CD4-positive, alpha-beta T cell (primary cell): ENCODE measurements at places on chromosomes 5 and 9.
A peak's percentile ranks its signal among the peaks of the same experiment; 100 is the strongest.

- peak overlapping the region; percentile 5 for H3K4me3 ChIP-seq
- H3K4me1 ChIP-seq, result peaks cover 4% of the 10 kb centered on the region
- peaks cover 61% of the 10 kb centered on the region for H3K27me3 ChIP-seq
- no peak for DNase-seq
Observed at GRCh38 chr9:106864373-106865143, 1.6 kb downstream of the ZNF462 start.

DNA sequence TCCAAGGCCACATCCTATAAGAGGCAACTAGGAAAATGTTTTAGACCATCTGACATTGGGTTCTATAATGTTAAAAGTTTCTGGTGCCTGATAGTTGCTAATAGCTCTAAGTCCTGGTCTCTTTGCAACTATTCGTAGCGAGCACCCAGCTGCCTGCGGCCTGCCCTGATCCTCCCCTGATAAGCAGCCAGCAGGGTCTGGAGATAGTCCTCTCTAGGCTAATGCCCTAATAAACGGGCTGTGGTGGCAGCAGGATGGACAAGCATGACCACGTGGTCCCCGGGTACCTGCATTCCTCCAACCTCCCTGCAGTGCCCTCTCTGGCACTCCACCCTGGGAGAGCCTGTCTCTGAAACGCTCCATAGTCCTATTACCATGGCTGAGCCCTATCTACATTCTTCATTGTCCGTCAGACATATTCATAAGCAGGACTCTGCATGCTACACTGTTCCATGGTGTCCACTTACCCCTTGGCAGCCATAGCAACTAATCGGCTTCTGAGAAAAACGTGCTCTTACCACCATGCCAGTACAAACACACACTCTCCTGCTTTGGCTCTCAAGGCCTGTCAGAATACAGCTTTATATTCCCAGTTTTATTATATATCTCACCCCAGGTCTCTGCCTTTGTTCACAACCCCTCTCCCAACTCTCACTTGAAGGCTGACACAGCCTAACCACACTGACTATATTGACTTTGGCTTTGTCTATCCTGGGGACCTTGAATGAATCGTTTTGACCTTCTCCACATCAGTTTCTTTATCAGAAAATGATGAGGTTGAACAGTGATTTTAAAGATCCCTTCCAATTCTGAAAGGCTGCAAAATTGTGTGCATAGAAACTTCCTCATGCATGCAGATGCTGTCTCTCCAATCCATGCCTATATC lies 49.9 kb upstream of the DAPK1 start:
- DNase-seq, result no peak
- H3K4me3 ChIP-seq, result no peak overlapping the region
- no peaks in the 10 kb centered on the region for H3K27me3 ChIP-seq
- no peaks in the 10 kb centered on the region for H3K36me3 ChIP-seq
- H3K27ac ChIP-seq, result no peak overlapping the region
- H3K4me1 ChIP-seq, result no peaks in the 10 kb centered on the region

DNA sequence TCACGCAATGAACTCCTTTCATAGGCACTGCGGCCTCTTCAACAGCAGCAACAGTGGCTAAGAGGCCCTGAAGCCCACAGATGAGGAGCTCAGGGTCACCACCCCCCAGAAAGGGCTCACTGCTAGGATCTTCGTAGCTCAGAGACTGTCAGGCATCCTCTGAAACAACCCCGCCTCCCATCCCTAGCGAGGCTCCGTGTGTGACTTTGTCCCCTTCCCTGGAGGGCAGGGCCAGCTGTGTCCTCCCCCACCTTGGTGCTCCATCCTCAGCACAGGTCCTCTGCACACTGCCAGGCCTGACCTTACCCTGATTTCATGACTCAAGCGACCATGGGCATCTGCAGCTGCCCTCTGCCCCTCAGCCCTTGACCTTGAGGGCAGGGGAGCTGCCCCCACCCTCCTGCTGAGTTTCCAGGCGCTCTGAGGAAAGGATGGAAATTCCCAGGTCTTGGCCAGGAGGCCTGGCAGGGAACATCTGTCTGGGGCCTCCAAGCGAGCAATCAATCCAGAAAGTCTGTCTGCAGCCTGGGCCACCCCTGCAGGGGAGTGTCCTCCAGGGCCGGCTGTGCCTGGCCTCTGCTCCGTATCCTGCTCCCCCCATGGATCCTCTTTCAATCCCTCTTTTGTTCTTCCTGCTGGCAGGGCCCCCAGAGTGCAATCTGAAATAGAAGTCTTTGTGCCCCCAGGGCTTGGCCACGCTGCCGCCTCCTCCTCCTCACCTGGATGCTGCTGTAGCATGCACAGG lies 6.8 kb upstream of the IRX4 start:
- H3K36me3 ChIP-seq, result no peaks in the 10 kb centered on the region
- no peak for DNase-seq
- peaks cover 53% of the 10 kb centered on the region for H3K27me3 ChIP-seq
- no peak overlapping the region for H3K4me3 ChIP-seq
- H3K27ac ChIP-seq, result no peak overlapping the region

GRCh38 chr5:591746-592145 lies 20.4 kb upstream of the CEP72 start:
- no peaks in the 10 kb centered on the region for H3K36me3 ChIP-seq
- no peak overlapping the region for H3K27ac ChIP-seq
- no peak overlapping the region for H3K4me3 ChIP-seq
- no peak for DNase-seq
- H3K27me3 ChIP-seq, result peaks cover 5% of the 10 kb centered on the region

- no peaks in the 10 kb centered on the region for H3K36me3 ChIP-seq
- H3K27ac ChIP-seq, result no peak overlapping the region
- no peaks in the 10 kb centered on the region for H3K4me1 ChIP-seq
- no peaks in the 10 kb centered on the region for H3K27me3 ChIP-seq
Observed at GRCh38 chr9:108142504-108143201, 653.1 kb upstream of the KLF4 start.

- H3K27ac ChIP-seq, result no peak overlapping the region
- H3K27me3 ChIP-seq, result no peaks in the 10 kb centered on the region
- DNase-seq, result no peak
- no peaks in the 10 kb centered on the region for H3K36me3 ChIP-seq
- no peaks in the 10 kb centered on the region for H3K4me1 ChIP-seq
Observed at GRCh38 chr9:135127718-135128670, 40.5 kb downstream of the OLFM1 start.

DNA sequence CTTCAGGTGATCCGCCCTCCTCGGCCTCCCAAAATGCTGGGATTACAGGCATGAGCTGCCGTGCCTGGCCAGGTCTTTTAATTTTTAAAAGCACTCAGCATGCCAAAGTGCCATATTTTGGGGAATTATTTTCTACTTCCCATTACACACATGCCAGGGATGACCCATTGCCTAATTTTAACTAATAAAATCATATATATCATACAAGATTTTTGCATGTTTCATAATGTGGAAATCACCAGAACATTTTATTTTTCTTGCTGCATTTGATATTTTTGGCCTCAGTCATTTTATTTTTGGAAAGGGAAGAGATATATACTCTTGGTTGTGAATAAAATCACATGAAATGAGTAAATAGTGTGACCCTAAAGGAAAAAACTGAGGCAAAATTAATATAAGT lies 45.3 kb upstream of the TENT2 start:
- H3K27ac ChIP-seq, result no peak overlapping the region
- no peaks in the 10 kb centered on the region for H3K4me1 ChIP-seq
- no peak for DNase-seq
- no peak overlapping the region for H3K4me3 ChIP-seq
- no peaks in the 10 kb centered on the region for H3K27me3 ChIP-seq

- H3K4me1 ChIP-seq, result no peaks in the 10 kb centered on the region
- H3K27ac ChIP-seq, result no peak overlapping the region
- H3K36me3 ChIP-seq, result no peaks in the 10 kb centered on the region
- H3K27me3 ChIP-seq, result no peaks in the 10 kb centered on the region
- H3K4me3 ChIP-seq, result no peak overlapping the region
Observed at GRCh38 chr5:145980718-145981117, 44.3 kb downstream of the SH3RF2 start.

- no peaks in the 10 kb centered on the region for H3K27me3 ChIP-seq
- peaks cover 61% of the 10 kb centered on the region for H3K36me3 ChIP-seq
- no peak overlapping the region for H3K4me3 ChIP-seq
- DNase-seq, result no peak
- peaks cover 3% of the 10 kb centered on the region for H3K4me1 ChIP-seq
- no peak overlapping the region for H3K27ac ChIP-seq
Observed at GRCh38 chr5:312845-313244, 8.7 kb upstream of the AHRR start.

- H3K36me3 ChIP-seq, result no peaks in the 10 kb centered on the region
- H3K27ac ChIP-seq, result no peak overlapping the region
- H3K27me3 ChIP-seq, result no peaks in the 10 kb centered on the region
- no peak overlapping the region for H3K4me3 ChIP-seq
- no peaks in the 10 kb centered on the region for H3K4me1 ChIP-seq
Observed at GRCh38 chr5:53311681-53312080, 168.7 kb upstream of the FST start.

DNA sequence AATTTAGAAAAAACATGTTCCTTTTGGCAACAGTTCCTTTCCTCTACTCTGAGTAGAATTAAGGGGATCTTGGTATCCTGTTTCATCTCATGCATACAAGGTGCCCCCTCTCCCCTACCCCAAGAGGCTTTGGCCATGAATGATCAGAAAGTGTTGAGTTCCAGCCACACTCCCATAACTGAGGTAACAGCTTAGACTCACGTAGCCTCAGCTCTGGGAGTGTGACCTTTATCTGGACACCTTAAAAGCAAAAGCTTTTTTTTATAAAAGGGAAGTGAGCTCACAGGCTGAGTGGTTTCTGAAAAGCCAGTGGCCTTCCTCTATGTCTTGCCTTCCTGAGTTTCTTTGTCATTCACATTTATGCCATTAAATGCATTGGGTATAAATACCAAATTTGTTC lies 900 bp upstream of the HAVCR2 start:
- no peaks in the 10 kb centered on the region for H3K27me3 ChIP-seq
- peak overlapping the region; percentile 40 for H3K4me3 ChIP-seq
- DNase-seq, result no peak
- peaks cover 34% of the 10 kb centered on the region for H3K4me1 ChIP-seq
- no peaks in the 10 kb centered on the region for H3K36me3 ChIP-seq

GRCh38 chr5:20572614-20573013 lies 584.6 kb upstream of the CDH18 start:
- H3K36me3 ChIP-seq, result no peaks in the 10 kb centered on the region
- no peak overlapping the region for H3K27ac ChIP-seq
- H3K4me1 ChIP-seq, result no peaks in the 10 kb centered on the region
- H3K27me3 ChIP-seq, result no peaks in the 10 kb centered on the region
- no peak overlapping the region for H3K4me3 ChIP-seq

DNA sequence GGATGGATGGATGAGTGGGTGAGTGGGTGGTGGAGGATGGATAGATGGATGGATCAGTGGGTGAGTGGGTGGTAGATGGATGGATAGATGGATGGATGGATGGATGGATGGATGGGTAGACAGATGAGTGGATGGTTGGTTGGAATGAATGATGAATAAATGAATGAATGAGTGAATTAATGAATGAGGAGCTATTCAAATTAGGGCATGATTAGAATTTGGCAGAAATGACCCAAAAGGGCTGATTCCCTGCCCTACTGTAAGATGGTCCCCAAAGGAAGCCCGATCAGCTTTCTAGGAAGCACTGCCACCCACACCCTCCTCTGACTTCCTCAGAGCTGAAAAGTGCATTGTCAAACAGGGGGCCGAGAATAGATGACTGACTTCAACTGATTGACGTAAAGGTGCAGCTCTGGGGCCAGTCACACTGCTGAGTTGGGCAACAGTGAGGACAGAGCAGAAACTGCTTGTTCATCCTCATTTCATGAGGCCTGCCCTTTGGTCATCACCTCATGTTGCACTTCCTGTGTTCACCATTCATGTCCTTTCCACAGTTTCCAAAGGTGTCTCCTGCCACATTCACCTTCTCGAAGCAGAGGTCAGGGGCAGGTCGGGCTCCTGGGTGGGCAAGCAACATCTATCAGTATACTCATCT lies 34.3 kb downstream of the NIPAL4 start:
- no peak overlapping the region for H3K27ac ChIP-seq
- no peaks in the 10 kb centered on the region for H3K27me3 ChIP-seq
- no peak for DNase-seq
- peaks cover 4% of the 10 kb centered on the region for H3K4me1 ChIP-seq
- peaks cover 86% of the 10 kb centered on the region for H3K36me3 ChIP-seq
- H3K4me3 ChIP-seq, result no peak overlapping the region

- no peak overlapping the region for H3K27ac ChIP-seq
- H3K4me3 ChIP-seq, result no peak overlapping the region
- H3K36me3 ChIP-seq, result no peaks in the 10 kb centered on the region
- H3K4me1 ChIP-seq, result no peaks in the 10 kb centered on the region
- no peak for DNase-seq
Observed at GRCh38 chr5:33072296-33072695, 361.2 kb downstream of the NPR3 start.

DNA sequence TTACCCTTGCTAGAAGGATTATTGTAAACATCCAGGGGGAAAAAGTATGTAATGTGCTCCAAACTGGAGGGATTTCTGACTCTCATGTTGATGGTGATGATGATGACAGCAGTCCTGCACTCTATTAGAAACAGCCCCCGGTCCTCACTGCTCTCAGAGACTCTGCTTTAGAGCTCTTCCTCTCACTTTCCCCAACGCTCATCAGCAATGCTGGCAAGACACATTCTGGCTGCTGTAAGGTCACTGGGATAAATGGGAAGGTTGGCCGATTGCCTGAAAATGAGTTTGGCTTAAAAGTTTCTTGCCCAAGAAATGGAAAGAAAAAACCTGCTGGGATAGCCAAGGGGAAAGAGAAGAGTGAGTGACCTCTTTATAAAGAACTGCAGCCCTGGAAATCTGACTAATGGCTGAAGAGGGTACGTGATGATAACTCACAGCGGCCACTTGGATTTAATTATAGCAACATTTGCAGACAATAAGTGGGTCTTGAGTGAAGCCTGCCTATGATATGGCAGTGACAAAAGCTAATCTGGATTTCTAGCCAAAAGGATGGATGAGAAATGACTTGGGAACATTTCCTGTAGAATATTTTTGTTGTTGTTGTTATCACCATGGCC lies 235.8 kb downstream of the TMEM38B start:
- no peaks in the 10 kb centered on the region for H3K4me1 ChIP-seq
- H3K4me3 ChIP-seq, result no peak overlapping the region
- no peaks in the 10 kb centered on the region for H3K36me3 ChIP-seq

DNA sequence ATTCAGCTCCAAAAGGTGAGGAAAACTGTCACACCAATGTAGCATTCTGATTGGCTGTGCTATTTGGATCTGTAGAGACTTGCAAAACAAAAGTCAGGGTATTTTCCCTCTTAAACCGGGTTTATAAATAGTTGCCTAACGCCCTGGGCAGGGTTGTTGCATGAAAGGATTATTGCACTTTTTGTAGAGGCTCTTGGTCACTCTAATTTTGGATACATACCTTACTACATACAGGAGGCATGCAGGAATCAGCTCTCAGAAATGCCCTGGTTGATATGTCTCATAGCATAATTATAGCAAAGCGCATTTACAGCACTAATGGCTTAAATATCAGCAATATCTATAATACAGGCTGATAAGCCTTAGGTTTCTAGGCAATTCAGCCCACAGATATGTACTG lies 200.0 kb upstream of the GDNF start:
- H3K27ac ChIP-seq, result no peak overlapping the region
- no peaks in the 10 kb centered on the region for H3K36me3 ChIP-seq

DNA sequence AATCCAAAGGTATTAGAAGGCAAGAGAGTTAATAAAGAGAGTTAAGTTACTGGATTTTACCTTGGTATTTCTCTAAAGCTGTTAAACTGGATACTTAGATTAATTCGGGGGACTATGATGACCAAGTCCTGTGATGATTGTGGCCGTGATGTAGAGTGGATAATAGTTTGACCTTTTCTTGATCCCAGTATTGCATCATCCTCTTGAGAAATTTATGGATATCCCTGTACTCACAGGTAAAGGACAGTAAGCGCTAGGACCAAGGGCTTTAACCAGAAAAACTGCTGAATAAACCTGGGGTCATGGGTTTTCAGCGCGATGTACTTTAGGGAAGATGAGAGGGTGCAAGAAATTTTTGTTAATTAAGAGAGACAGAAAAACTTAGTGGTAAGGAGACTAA lies 8.3 kb downstream of the OR13C8 start:
- DNase-seq, result no peak
- no peak overlapping the region for H3K27ac ChIP-seq
- H3K4me1 ChIP-seq, result no peaks in the 10 kb centered on the region
- H3K4me3 ChIP-seq, result no peak overlapping the region
- no peaks in the 10 kb centered on the region for H3K36me3 ChIP-seq
